NCI-H1048 (cell line): ENCODE measurements at places on chromosomes 3 and 15.

DNA sequence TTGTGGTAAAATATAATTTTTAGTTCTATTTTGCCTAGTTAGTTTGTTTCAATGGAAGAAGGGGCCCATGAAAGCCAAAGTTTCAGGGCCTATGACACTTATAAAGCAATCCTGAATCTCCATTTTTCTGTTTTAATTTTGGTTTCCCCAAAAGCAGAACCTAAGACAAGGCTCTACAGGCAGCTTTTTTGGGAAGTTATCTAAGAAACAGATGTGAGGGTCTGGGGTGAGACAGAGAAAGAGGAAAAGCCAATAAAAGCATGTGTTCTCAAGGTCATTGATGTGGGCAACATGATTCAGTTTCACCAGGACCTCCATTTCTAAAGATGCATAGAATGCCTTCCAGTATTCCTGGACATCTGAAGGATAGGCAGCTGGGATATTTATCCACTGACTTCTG lies 598.5 kb downstream of the PDCD6IP start:
- no peak for DNase-seq

- no peak for DNase-seq
Measured at GRCh38 chr15:62107571-62108121, 40.9 kb downstream of the C2CD4A start.

DNA sequence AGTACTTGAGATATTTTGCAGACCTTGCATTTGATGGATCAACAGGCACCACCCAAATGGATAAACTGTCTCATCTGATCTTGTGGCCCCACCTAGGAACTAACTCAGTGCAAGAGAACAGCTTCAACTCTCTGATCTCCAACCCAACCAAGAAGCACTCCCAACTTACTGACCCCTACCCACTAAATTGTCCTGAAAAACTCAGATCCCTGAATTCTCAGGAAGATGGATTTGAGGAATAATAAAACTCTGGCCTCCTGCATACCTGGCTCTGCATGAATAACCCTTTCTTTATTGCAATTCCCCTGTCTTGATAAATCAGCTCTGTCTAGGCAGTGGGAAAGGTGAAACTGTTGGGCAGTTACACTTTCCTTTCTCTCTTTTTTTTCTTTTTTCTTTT lies 247.9 kb downstream of the ZPLD1 start:
- DNase-seq: no peak

DNA sequence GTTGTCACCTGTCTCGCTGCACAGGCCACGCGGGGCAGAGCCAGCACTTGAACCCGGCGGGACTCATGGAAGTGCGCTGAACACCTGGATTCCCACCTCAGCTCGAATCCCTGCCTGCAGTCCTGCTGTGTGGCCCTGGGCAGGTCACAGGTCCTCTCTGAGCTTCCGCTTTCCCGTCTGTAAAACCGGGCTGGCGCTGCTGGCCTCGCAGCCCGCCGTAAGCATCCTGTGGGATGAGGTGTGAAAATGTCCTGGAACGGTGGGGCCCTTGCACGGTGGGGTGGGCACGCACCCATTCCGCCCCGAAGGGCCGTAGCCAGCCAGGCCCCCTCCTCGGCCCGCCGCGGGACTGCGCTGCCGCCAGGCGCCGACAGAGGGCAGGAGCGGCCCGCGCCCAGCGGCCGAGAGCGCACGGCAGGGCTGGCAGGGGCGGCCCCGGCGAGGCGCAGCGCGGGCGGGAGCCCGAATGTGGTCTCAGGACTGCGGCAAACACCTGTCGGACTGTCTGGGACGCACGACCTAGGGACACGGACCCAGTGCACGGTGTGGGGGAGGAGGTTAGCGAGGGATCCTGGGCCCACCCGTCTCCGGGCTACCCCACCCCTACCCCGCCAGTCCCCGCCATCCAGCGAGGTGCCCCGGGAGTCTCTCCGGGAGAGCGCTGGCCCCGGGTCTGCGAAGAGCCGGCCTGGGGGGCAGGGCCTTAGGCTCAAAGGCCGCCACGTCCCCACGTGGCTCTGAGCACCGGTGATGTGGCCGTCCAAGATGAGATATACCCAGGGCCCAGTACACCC lies 40.4 kb downstream of the DNAJB8 start:
- DNase-seq: peak; percentile 12

- no peak for DNase-seq
Measured at GRCh38 chr3:35832140-35832571, 192.8 kb downstream of the ARPP21 start.

DNA sequence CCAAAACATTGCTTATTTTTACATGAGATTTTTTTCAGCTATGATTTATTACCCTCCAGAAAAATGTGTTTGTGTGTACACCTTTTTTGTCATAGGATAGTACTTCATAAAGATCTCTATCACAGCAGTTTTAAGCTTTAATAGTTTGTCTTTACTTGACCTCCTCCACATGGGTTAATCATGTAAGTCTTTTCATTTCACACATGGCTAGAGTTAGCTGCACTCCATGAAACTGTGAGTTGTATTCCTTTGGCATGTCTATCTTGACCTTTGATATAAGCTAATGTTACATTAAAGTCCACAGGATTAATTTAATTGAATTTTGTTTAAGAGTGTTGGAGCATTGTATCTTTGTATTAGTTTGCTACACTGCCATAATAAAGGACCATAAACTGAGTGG lies 217.1 kb downstream of the OTOL1 start:
- DNase-seq: no peak

DNA sequence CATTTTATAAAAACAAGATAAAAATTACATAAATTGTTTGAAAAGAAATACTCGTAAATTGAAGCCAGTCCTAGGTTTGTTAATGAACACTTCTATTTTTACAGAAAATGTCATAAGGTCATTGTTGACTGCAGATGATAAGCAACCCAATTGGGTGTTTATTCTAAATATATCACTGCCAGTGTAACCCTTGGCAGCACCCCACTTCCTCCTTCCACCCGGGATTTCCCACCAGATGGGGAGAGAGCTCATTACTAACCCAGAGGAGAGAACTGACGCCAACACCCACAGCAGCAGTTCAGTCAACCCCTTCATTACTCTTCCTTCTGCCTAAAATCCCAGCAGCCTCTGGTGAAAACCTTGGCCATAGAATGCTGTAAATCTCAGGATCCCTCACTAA lies 307.6 kb downstream of the GAP43 start:
- DNase-seq: no peak

DNA sequence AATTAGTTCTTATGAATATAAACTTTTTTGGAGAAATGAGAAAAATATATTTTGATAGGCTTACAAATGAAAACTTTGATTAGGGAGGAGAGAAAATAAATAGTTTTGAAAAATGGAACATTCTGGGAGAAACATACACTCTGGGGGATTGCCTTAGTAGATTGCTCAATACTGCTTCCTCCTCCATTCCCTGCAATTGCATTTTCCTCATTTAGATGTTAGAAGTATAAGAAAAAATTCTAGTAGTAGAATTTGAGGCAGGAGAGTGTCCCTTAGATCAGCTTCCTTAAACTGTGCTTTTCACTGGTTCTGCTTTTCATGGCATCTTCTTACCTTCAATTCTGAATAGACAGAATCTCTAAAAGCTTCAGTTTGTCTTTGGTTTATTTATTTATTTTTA lies 46.2 kb upstream of the CTDSPL2 start:
- no peak for DNase-seq

DNA sequence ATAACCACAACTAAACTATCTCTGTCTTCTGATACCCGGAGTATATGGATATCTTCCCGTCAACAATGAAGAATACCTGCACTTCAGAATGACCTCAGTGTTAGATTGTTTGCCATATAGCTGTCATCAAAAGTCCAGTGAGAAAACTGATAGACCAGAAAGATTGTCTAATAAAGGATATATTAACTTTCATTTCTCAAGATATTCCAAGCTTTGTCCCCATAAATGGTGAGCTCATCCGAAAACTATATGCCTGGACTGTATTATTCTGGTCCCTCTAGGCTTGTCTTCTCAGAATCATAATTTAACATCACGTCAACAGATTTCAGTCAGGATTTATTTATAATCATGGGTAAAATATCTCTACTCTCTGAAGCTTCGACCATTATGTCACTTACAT lies 100.5 kb downstream of the ATP8B4 start:
- no peak for DNase-seq

DNA sequence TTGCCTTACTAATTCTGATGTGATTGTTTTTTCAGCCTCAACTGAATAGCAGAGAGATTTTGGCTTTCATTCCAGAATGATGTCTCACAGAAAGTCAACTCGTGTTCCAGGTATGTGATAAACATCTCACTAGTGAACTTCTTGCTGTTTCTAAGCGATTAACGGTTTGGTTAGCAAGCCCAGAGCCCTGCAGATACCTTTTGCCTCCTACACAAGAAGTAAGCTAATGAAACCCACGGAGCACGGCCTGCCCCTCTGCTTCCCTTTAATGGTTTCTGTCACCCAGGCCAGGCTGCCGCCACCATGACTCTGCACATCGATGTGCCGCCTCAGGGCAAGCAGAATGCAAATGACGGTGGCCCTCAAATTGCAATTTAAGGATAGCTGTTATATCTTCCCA lies 155.9 kb upstream of the ICE2 start:
- no peak for DNase-seq

DNA sequence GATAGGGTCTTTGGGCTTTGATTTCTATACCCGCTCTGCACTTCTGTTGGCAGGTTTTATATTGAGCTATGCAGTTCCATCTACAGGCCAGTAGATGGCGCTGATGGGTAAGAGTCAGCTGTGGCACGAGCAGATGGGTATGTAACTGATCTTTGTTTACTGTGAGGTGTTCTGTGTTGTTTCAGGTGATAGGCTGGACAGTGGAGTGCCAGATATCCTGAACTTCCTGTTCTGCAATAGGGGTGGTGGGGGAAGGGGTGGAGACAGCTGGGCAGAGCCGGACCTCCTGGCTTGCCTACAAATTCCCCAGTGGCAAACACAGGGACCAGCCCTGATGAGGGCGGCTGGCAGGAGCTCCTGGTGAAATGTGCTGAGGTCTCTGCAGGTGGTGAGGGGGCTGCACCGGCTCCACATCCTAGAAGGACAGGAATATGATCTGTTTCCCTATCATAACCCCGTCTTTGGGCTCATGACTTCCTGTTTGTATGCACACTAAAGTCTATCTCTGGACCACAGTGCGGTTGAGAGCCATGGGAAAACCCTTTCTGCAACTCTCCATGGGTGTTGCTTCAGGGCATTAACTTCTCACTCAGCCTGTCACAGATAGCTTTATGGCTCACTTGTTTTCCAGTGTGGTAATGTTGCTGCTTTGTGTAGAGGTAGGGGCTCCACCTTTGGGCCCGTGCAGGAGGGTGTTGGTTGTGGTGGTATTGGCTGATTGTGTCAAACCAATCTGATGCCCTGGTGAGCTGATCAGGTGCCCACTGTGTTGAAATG lies 13.4 kb upstream of the FAM98B start:
- no peak for DNase-seq
